Stimulated activated naive CD4-positive, alpha-beta T cell treated with Interleukin-2 at 50 U/mL for 16 hours (primary cell): ENCODE measurements at places on chromosomes 1 and 21.

DNA sequence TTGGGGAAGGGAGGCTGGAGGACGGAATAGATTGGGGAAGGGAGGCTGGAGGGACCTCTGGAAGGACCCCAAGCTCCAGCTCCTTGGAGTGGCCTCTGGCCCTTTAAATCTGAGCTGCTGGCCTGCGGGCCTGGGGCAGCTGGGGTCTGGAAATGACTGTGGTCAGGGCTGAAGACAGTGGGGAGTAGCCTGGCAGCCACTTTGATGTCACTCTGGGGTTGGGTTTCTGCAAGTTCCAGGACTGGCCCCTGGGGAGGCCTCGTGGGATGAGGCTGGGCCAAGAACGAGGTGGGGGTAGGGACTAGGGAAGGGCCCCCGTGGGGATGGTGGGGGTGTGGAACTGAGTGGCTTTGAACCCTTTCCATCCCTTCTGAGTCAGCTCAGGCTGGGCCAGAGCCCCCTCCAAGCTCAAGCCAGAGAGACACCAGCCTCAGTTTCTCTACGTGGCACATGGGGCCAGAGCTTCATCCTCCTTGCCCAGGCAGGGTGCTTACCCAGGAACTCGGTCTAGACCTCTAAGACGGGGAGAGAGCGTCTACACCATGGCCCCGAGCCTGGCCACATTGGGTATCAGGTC is 59.7 kb downstream of the ALPL start:
- DNase-seq = no peak

GRCh38 chr1:164423136-164423535 is 135.8 kb upstream of the PBX1 start:
- no peak for DNase-seq

- DNase-seq = no peak
These were observed 1.9 kb upstream of the TMEM35B start for GRCh38 chr1:34987018-34987417.

DNA sequence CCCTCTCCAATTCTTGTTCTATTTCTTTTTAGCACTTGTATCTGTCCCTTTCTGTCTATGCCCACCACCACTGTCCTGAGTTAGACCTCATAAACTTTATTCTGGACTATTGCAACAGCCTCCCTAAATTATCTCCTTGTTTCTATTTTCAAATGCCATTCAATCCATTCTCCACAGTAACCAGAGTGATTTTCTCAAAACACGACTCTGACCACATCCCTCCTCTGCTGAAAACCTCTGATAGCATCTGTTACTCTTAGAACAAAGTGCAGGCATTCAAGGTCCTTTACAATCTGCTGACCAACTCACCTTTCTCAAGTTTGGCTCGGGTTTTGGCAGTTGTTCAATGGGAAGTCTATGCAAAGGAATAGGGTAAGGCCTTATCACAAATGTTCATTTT is 22.8 kb upstream of the GPX7 start:
- DNase-seq = no peak

- no peak for DNase-seq
These were observed 118.3 kb downstream of the PTPRU start for GRCh38 chr1:29354511-29355098.

GRCh38 chr1:180156201-180156600 is 1.5 kb downstream of the QSOX1 start:
- DNase-seq = no peak

DNA sequence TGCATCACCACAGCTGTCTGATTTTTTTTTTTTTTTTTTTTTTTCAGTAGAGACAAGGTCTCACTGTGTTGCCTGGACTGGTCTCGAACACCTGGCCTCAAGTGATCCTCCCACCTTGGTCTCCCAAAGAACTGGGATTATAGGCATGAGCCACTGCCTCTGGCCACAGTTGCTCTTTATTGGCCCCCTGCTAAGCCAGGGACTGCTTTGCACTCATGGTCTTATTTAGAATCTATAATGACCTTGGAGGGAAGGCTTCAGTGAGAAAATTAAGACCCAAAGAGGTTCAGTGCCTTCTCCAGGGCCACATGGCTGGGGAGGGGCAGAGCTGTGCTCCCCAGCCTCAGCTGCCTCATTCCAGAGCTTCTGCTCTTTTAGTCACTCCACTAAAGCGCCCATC is 84.9 kb downstream of the PTPRU start:
- DNase-seq = no peak

DNA sequence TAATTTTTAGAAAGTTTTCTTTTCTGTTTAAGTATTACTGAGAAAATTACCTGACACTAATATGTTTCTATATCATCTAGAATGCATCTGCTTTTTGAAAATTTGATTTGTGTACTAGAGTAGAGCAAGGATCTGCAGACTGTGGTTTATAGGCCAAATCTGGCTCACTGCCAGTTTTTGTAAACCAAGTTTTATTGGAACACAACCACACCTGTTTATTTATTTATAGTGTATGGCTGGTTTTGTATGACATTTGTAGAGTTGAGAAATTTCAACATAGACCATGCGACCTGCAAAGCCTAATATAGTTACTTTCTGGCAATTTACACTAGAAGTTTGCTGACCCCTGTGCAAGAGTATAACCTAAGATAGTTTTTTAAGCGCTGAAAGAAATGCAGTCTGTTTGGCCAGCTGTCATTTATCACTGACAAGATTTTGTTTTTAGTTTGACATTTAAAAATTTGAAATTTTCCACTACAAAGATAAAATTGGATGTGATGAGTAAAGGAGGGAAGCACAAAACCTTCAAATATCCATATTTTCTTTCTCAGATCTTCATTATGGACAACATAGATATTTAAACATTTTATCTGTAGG is 36.1 kb upstream of the CACYBP start:
- DNase-seq = no peak

DNA sequence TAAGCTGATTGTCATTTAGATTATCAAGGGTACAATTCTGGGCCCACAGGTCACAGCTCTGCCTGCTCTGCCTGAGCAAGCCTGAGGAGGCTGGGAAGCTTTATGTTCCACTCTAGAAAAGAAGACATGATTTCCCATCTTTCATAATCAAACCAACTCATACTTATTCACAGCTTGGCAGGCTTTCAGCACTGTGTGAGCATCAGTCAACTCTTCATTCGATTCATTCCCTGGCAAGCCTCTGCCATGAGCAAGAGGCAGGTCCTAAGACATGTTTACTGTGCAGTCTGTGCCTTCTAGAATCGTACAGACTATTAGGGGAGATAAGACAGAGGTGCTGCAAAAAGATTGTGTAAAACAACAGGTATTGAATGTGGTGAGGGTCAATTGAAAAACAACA is 24.5 kb upstream of the KIRREL1 start:
- DNase-seq = no peak

GRCh38 chr1:54706419-54706818 is 9.2 kb upstream of the TTC4 start:
- no peak for DNase-seq

DNA sequence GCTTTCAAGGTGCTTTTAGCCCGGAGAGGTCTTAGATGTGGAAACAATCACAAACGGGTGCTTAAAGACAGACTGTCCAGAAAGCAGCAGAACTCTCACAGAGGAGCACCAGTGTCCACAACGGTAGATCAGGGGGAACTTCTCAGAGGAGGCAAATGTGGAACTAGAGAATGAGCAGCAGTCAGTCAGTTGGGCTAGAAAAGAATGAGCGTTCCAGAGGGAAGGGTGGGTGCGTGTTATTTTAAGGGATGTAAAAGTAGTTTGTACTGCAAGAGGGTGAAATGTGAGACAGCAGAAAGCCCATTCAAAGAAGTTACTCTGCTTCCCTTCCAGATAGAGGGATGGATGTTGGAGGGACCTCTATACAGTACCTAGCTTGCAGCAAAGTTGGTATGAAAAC is 30.9 kb downstream of the RGS5 start:
- no peak for DNase-seq

DNA sequence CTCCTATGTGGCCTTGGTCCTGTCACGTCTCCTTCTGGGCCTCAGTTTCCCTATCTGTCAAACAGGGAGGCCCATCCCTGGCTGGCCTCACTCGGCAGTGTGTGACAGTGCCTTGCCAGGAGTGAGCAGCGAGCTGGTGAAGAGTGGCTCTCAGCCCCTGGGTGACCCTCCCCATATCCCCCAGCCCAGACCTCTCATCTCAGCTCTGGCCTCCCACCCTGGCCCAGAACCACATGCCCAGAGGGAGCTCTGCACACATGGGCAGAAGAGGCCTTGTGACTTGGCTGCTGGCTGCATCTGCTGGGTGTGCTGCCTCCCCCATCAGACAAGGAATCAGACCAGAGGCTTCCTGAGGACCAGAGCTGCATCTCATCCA is 19.5 kb upstream of the PADI1 start:
- no peak for DNase-seq

- no peak for DNase-seq
These were observed 142.7 kb upstream of the SERTAD4 start for GRCh38 chr1:210089855-210090254.

- no peak for DNase-seq
These were observed 222.9 kb downstream of the PLPP3 start for GRCh38 chr1:56356376-56356990.

DNA sequence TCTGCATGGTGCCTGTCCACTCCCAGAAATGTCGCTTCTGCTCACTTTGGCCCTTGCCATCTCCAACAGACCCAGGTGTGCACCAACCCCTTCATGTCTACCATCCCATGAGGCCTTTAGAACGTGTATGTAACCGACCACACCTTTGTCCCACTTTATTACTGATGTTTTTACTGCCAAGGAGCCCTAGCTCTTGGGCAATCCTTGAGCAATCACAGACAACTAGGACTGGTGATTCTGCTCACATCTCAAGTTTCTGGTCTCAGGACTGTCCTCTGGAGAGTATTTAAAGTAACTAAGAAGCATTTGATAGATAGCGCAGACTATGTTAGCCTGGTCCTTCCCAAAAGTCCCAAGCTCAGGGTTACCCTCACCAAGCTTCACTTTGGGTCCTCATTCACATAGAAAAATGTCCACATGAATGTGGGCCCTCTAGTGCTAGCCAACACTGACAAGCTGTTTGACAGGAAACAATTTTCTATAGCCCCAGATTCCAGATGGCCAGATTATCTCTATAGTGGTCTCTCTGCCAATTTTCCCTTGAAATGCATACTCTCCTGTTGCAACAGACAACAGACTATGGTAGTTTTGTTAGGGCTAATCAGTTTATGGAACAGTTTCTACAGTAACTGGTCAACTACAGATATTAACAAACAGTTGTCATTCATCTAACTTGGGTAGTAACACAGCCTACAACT is 6.9 kb upstream of the TMEM81 start:
- no peak for DNase-seq

- DNase-seq = no peak
These were observed 70.7 kb upstream of the PDC start for GRCh38 chr1:186531561-186532165.

DNA sequence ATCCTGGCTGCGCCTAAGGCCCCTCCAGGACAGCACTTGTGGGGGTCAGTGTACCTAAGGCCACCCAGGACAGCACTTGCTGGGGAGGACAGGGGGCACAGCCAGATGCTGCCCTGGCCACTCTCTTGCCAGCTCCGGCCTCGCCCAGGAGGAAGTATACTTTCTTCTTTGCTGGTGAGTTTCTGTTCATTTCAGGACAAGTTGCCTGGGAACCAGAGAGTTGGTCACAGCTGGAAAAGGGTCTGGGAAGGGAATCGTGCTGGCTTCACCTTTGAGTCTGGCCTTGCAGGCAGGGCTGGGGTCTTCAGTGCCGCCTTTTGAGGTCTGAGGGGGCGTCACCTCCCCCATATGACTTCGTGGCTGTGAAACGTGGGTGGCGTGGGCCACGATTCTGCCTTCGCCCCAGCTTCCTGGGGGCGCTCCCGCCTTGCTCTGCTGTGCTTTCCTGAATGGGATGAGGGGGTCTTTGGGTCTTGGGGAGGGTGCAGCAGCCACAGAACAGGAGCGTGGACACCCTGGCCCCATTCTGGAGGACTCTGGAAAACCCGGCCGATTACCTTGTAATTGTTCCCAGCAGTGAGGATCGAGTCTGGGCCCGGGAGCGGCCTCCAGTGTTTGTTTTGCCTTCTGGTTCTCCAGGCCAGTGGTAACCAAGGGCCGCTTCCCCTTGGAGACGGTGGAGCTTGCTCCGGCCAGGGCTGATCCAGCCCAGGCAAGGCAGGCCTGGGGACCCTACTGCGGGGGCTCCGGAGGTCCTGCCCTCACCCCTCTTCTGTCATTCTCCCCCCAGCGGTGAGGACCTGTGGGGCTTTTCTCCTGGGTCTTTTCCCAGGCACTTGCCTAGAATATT is 45.9 kb downstream of the SPSB1 start:
- DNase-seq = no peak

DNA sequence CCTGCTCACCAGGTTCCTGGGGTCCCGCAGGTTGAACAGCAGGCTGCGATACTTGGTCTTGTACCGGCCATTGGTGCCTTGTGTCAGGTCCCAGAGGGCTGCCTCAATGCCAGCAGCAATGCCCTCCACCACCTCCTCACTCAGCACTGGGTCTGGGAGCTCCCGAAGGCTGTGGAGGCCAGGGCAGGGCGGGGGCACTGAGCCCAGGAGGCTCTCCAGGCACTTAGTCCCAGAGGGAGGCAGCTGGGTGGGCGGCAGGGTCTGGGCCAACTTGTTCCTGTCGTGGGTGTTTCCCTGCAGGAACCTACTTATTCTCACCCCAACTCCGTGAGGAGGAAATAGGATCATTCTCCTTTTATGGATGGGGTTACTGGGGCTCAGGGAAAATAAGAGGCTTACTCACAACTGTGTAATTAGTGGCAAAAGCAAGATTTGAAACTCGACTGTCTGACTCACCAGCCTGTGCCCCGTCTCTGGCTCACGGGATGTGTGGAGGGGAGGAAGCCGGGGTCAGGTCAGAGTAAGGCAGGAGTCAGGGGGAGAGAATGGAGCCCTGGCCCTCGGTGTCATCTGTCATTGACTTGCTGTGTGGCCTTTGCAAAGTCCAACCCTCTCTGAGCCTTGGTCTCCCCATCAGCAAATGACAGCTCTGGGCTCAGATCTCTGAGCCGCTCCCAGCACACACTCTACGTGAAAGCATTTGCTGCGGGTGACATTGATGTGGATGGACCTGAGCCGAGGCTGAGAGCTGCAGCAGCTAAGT is 17.2 kb downstream of the SPOCD1 start:
- peak; percentile 19 for DNase-seq

- DNase-seq = no peak
These were observed 9.3 kb upstream of the MAST2 start for GRCh38 chr1:45793942-45794604.

- DNase-seq = peak; percentile 63
These were observed 2.2 kb downstream of the ACAP3 start for GRCh38 chr1:1305300-1306069.

DNA sequence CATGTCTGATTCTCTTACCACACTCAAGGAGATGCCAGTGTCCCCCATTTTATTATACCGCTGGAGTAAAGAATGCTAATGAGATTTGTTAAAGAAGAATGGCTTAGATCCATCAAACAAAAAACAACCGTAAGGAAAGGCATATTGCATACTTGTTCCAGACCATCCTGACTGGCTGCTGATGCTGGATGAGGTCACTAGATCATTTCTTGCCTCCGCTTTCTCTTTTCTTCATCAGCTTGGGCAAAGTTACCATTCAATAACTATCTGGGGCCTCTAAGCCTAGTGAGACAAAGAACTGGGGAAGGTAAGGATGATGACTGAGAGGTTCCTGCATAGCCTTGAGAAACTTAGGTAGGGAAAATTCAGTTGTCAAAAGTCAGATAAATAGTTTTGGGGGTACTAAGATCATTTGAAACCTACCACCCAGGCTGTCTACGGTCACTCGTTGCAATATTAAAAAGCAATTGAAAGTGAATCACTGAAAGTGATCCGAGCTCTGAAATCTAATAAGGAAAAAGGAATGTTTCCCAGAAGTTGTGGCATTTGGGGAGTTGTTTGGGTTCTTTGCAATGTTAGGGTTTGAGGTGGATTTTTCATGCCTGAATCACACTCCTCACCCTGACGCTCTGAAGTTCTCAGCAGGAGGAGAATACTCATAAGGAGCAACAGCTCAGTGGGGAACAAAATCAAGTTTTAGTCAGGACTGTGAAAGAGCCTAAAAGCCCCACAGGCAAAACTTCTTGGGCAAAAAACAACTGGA is 176.8 kb downstream of the HHIPL2 start:
- no peak for DNase-seq
